CD14-positive monocyte (primary cell): ENCODE measurements at places on chromosomes 6 and 20. TPM values are rescaled to one million over a fixed set of nuclear protein-coding genes. Genes with fewer than 3 reads are reported as not detected.
A peak's percentile ranks its signal among the peaks of the same experiment; 100 is the strongest.

The EMILIN3 gene
- polyA plus RNA-seq, result not detected

DNA sequence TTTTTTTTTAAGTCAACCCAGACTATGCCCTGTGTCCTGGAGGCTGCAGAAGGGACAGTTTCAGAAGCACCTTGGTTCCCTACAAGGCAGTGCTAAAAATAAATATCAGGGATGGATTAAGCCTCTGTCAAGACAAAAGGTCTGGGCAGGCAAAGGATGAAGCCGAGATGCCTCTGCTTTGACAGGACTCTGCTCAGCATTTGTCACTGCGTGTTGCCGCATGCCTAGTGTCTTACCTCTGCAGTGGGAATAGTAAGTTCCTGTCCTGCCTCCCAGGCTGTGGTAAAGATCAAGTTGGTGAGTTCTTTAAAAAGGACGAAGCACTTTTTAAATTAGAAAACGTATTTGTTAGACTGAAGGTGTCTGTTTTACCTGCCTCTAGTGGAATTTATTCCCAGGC, 15.1 kb downstream of the AAR2 start:
- no peaks in the 10 kb centered on the region for H3K4me1 ChIP-seq
- no peak for DNase-seq
- no peak overlapping the region for H3K27ac ChIP-seq
- H3K4me3 ChIP-seq, result no peak overlapping the region
- no peaks in the 10 kb centered on the region for H3K27me3 ChIP-seq
- peaks cover 78% of the 10 kb centered on the region for H3K36me3 ChIP-seq

The MYT1 gene
- polyA plus RNA-seq, result not detected

GRCh38 chr6:195861-196360, 96.4 kb upstream of the DUSP22 start:
- no peaks in the 10 kb centered on the region for H3K36me3 ChIP-seq
- no peaks in the 10 kb centered on the region for H3K27me3 ChIP-seq
- H3K4me1 ChIP-seq, result no peaks in the 10 kb centered on the region

DNA sequence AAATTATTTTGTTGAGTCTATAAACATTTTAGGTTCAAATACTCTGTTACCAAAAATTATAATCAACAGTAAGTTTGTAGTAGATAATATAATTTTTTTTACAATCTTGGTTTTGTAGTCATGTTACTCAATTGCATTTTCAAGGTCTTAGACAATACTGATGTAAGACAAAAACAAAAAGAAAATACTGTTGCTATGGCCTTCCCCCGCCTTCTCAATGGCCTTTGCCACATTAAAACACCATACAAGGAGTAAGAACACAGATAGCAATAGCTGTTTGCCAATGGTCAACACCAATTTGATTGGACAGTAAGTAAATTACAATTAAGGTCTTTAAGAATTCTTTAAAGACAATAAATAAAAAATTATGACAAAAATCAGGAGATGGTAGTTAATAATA, 450.2 kb downstream of the CDC5L start:
- H3K4me1 ChIP-seq, result peaks cover 3% of the 10 kb centered on the region
- no peak overlapping the region for H3K4me3 ChIP-seq
- H3K27me3 ChIP-seq, result no peaks in the 10 kb centered on the region
- DNase-seq, result no peak

The FAM83D gene
- polyA plus RNA-seq, result 0.15 TPM in 1 of 2 replicates, not detected in the other

DNA sequence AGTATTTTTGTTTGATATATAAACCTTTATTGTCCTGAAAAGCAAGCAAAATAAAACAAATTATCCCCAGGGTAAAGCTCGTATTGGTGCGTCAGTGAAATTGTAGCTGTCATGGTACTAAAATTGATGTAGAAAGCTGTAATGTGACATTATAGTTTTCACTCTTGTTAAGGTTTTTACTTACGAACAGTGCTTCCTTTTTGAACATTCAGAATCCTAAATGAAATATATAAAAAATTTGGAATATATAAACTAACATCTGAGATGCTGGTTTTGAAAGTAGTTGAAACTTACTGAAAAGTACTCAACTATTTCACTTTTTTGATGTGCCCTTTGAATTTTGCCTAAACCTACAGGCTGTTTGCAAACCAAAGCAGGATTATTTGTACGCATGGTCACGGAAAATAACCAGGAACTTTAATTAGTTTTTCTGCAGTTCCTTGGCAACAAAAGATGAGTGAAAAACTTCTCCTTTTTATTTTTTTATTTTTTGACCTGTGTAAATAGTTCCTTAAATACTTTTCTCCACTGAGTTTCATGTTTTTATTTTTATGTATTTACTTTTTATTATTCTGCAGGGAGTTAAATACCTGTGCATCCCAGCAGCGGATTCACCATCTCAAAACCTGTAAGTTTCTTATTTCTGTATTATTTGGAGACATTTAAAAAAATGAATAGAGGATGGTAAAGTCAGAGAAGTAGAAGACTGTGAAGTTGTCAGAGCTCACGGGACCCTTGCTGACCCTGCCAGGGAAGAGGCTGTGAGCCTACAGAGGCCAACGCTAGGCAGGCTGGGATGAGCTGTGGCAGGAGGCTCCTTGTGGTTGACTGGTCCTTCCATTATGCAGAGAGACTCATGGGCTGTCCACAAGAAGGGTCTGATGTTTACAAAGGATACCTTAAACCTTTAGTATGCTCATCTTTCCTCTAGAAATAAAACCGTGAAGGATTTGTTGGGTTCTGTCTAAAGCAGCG, 42.5 kb downstream of the DUSP22 start:
- peaks cover 76% of the 10 kb centered on the region for H3K4me1 ChIP-seq
- H3K27me3 ChIP-seq, result no peaks in the 10 kb centered on the region
- no peaks in the 10 kb centered on the region for H3K36me3 ChIP-seq
- peak overlapping the region; percentile 50 for H3K4me3 ChIP-seq

The NRN1 gene
- polyA plus RNA-seq, result not detected

DNA sequence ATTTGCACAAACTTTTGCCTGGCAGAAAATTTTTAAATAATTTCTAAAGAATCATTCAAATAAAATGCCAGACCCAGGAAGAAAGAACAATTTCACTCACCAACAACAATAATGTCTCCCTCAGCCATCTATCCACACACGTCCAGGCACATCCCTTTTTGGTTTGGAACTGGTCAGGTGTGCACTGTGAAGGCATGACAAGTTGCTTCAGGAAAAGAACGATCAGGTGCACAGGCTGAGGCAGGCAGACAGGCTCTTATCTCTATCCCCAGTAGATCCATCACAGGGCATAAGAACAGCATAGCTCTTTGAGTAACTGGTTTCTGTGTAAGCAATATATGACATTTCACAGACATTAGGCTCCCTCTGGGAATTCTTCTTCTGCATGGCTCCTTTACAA, 18.1 kb upstream of the NXT1 start:
- no peaks in the 10 kb centered on the region for H3K36me3 ChIP-seq
- H3K4me1 ChIP-seq, result no peaks in the 10 kb centered on the region
- no peak overlapping the region for H3K4me3 ChIP-seq

GRCh38 chr6:161618831-161619454, 345.1 kb upstream of the AGPAT4 start:
- H3K36me3 ChIP-seq, result no peaks in the 10 kb centered on the region
- H3K4me1 ChIP-seq, result no peaks in the 10 kb centered on the region
- no peak overlapping the region for H3K4me3 ChIP-seq
- H3K27ac ChIP-seq, result no peak overlapping the region
- DNase-seq, result no peak

The PPP1R18 gene
- 78.9 TPM for polyA plus RNA-seq

The PPP1R3D gene
- polyA plus RNA-seq, result 3.2 and 3.5 TPM in 2 replicates

The WFDC2 gene
- not detected in 2 replicates for polyA plus RNA-seq
